ENCODE measurements at places on chromosomes 5 and 9. TPM values are rescaled to one million over a fixed set of nuclear protein-coding genes. Genes with fewer than 3 reads are reported as not detected.

GRCh38 chr5:89308606-89309040, 425.6 kb upstream of the MEF2C start:
- no peaks in the 10 kb centered on the region for H3K4me1 ChIP-seq
- H3K27me3 ChIP-seq: no peaks in the 10 kb centered on the region
- no peak for DNase-seq
- no peak overlapping the region for H3K27ac ChIP-seq

- H3K36me3 ChIP-seq: no peaks in the 10 kb centered on the region
- DNase-seq: peak; percentile 19
- H3K4me1 ChIP-seq: no peaks in the 10 kb centered on the region
- peaks cover 35% of the 10 kb centered on the region for H3K27me3 ChIP-seq
- H3K4me3 ChIP-seq: no peak overlapping the region
Observed at GRCh38 chr5:36089989-36090388, 23.3 kb upstream of the UGT3A2 start.

- no peak for DNase-seq
- H3K4me3 ChIP-seq: peak overlapping the region; percentile 75
- no peaks in the 10 kb centered on the region for H3K27me3 ChIP-seq
Observed at GRCh38 chr5:81972492-81972783, 615 bp downstream of the ATG10 start.

SPINK6 gene
- not detected for total RNA-seq

CNTFR gene
- not detected for total RNA-seq
